Hematopoietic multipotent progenitor cell treated with erythropoietin and hydrocortisone succinate and interleukin-3 and kit ligand, for 6 days (in vitro differentiated cells): ENCODE measurements at places on chromosomes 3 and 15.

DNA sequence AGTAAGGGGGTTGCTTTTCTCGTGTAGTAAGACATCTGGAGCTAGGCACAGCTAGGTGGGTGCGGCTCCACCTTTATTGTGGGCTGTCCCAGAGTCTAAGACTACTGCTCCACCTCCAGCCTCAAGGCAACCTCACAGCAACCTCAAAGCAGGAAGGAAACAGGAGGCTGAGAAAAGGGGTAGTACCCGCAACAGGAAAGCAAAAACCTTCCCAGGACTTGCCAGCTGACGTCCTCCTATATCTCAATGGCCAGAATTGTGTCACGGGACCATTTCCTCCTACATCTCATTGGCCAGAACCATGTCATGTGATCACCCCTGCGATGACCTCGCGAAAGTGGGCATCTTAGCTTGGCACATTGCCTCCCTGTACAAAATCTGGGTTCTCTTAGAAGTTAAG is 4.3 kb upstream of the GPR160 start:
- peak; percentile 48 for DNase-seq

DNA sequence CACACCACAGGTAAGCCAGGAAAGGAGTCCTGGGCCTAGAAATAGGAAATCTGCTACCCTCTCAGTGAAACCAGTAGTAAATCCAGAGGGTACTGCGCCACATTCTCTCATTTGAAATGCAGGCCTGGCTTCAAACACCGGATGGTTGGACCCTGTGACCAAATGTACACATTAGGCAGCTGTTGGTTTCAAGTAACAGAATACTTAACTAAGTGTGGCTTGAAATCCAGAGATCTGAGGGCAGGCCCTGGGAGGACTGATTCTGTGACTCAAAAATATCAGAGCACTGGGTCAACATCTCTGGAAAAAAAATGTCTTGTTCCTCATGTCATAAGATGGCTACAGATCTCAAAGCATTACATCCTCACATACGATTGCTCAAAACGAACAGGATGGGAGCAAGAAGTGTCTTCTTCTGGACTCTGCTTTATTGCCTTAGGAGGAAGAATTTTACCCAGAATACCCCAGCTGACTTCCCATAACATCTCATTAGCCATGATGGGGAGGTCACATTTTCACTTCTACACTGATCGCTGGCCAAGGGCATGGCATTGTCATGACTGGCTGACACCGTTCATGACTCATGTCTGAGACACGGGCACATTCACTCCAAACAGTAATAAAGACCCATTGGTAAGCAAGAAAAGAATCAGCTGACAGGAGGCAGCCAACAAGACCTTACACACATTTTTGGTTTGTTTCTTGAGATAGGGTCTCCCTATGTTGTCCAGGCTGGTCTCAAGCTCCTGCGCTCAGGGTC is 166.0 kb downstream of the ARRDC4 start:
- DNase-seq, result no peak

DNA sequence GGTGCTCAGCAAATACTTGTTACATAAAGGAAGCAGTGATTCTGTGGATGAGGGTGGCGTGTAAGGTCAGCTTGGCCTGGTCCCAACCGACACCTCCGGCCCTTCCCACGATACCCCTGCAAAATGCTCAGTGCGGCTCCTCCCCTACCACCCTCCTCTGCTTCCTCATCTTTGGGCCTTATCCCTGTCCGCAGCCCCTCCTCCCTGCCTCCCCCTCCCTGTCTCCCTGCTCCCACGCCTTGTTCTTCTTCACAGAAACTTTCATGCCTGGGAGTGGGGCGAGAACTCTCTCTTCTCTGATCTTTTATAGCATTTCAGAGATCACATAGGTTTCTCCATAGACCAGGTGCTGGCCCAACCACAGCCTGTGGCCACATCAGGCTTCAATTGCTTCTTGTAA is 75.0 kb upstream of the ATP2B2 start:
- no peak for DNase-seq

DNA sequence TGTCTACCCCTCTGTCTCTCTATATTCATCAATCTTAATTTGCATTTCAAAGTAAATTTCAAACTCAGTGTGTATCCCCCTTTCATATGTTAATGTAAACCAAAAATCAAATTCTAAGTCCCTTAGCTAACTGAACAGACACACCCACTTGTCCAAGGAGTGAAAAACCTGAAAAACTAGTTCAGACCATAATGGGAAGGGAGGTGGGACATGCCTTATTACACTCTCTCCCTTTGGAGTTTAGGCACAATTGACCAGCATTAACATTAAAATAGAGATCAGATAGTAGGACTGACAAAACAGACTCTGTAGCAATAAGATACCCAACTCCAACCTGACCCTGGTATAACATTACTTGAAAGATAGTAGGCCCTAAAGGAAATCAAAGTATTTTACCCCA is 247.7 kb upstream of the GADL1 start:
- no peak for DNase-seq

DNA sequence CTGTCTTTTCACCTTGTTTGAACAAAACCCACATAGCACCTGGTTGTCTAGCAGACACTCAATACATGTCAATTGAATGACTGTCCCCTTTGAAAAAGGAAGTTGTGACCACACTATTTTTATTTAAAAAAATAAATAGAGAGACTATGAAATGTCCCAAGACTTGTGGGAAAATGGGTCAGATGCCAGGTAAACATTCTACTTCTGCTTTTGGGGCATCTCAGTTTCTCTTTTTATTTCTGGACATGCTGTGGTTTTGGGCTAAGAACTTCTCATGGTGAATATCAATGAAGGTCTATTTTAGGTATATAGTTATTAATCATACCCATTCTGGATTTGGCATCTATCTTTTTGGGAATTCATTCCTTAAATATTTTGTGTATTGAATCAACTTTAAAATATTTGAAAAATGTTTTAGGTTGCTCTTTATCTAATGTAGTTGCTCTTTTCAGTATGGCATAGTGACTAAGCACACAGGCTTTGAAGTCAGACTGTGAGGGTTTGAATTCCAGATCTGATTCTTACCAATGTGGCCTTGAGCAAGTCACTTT is 4.4 kb downstream of the TMEM45A start:
- DNase-seq, result peak; percentile 12

DNA sequence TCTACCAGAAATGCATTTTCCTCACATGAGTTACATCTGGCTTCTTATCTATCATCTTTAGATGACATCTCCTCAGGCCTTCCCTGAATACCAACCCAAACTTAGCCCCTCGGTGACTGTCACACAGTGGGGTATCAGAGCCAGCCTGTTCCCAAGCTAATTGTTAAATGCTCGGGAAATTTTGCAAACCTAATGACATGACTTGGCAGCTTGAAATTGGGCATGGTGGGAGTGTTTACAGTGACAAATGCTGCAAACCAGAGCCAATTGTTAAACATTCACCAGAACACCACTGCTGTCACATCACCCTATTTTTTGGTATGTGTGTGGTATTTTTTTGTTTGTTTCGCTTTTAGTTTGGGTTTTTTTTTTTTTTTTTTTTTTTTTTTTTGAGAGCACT is 130.8 kb downstream of the HCN4 start:
- DNase-seq, result no peak

DNA sequence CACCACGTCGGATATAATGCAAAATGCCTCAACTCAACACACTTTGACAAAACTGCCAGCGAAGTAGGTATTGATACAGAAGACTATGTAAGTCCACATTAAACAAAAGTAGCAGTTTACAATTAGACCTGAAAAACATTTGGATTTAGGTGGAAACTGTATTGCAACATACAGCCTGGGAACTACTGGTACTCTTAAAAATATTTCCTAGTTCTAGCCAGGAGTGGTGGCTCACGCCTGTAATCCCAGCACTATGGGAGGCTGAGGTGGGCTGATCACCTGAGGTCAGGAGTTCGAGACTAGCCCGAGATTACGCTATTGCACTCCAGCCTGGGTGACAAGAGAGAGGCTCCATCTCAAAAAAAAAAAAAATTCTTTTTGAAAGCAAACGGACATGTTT is 246.2 kb downstream of the ZBTB20 start:
- peak; percentile 19 for DNase-seq

DNA sequence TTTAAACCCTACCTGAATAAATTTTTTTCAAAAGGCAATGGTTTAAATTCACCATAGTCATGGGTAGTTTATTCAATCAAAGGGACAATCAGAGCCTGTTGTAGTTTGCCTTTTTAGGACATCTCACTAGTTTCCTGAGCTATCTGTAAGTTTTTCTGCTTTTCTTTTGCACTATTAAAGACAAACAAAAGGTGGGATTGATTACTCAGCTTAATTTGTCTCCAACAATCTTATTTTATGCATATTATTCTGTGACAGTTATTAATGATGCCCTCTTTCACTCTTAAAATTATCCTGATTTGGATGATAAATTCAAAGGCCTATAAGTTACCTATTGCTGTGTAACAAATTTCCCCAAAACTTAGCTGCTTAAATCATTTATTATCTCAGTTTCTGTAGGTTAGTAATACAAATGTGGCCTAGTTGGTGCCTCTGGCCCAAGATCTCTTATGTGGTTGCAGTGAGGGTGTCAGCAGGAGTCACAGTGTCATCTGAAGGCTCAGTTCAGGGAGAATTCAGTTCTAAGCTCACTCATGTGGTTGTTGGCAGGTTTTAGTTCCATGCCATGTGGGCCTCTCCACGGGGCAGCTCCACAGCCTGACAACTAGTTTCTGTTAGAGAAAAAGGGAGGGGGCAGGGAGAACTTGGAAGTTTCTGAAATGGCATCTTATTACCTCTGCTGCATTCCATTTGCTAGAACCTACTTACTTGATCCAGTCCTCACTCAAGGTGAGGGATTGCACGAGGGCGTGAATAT is 16.0 kb downstream of the ARMC8 start:
- peak; percentile 39 for DNase-seq

GRCh38 chr3:20173844-20174410 is 12.1 kb downstream of the SGO1 start:
- no peak for DNase-seq

GRCh38 chr3:151768393-151768930 is 34.7 kb downstream of the AADACL2 start:
- DNase-seq, result no peak

DNA sequence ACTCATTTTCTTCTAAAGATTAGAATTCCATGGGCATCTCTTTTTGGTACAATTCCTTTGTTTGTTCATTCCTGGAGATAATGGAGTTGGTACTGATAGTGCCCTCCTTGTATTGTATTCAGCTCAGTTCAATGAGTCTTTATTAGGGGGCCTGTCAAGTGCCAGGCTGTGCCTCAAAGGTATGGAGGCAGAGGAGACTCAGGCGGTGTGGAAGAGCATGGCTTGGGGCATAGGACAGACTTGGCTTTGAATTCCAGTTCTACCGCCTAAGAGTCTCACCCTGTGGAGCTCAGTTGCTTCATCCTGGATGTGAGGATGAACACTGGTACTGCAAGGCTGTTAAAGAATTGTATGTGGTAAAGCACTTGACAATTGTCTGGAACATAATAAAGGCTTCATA is 196.6 kb upstream of the IL12A start:
- DNase-seq, result no peak
